ENCODE measurements at places on chromosomes 1 and 21. TPM values are rescaled to one million over a fixed set of nuclear protein-coding genes. Genes with fewer than 3 reads are reported as not detected.
A peak's percentile ranks its signal among the peaks of the same experiment; 100 is the strongest.

- no peaks in the 10 kb centered on the region for H3K27me3 ChIP-seq
- no peaks in the 10 kb centered on the region for H3K36me3 ChIP-seq
- no peak overlapping the region for H3K27ac ChIP-seq
- H3K4me3 ChIP-seq = no peak overlapping the region
- DNase-seq = no peak
Observed at GRCh38 chr1:153592748-153593147, 20.2 kb downstream of the S100A16 start.

Gene ERICH3
- 0.16 TPM for total RNA-seq

Gene MATN1
- not detected for total RNA-seq

DNA sequence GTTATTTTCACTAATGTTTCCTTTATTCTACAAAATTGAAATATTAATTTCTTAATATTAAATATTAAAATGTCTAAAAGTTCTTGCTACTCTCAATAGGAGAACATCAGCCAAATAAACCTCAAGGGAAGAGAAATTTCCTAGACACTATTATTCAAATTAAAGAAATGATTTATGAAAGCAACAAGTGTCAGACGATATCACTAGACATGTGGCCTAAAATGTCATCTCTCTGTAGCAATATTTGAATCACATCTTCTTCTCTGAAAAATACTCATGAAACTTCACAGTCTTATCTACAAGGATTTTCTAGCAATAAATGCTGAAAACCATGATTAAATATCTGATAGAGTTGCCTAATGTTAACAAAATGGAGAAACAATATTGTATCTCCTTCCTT, 2.5 kb upstream of the SERBP1 start:
- H3K27me3 ChIP-seq = no peaks in the 10 kb centered on the region
- H3K4me3 ChIP-seq = no peak overlapping the region
- DNase-seq = no peak
- H3K36me3 ChIP-seq = no peaks in the 10 kb centered on the region

Gene FCRL5
- 0.90 TPM for total RNA-seq

Gene TMEM50A
- 126 TPM for total RNA-seq

DNA sequence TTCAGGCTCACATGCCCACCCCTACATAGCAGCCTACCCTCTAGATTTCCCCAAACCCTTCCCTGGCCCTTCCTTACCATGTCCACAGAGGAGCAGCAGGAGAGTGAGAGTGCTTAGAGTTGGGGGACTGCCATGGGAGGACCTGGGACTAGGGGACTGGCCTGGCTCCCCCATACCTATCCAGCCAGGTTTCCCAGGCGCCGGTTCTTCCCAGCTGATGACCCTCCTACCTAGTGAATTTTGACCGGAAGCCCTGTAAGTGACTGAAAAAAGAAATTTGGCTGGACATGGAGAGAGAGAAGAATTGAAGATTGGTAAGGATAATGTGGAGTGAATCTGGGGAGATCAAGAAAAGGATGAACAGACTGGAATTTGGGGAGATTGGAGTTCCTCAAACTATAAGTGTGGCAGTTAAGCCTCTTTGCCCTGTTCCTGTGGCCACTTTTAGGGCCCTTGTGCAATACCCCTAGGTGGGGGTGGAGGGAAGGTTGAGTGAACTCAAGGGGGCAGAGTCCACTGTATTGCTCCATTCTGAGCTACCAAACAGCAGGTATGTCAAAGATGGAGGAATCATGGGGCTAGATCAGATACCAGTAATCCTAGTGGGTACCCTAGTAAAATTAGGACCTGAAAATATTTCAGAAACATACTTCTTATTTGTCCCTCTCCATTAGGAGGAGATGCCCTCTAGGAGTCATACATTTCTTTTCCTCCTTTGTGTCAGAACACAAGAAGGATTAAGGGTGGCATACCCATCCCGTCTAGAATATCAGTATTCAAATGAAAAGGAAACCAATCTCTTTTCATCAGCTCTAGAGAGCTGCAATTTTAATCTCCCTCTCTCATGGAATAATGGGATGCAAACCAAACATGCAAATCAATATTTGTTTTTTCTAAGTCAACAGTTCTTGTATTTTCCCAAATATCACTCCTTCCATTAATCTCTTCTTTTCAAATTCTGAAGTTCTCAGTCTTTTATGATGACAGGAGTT, 1.2 kb downstream of the HJV start:
- peaks cover 16% of the 10 kb centered on the region for H3K27me3 ChIP-seq
- H3K4me3 ChIP-seq = no peak overlapping the region
- H3K36me3 ChIP-seq = no peaks in the 10 kb centered on the region
- no peak for DNase-seq
- no peak overlapping the region for H3K27ac ChIP-seq
- H3K4me1 ChIP-seq = no peaks in the 10 kb centered on the region

DNA sequence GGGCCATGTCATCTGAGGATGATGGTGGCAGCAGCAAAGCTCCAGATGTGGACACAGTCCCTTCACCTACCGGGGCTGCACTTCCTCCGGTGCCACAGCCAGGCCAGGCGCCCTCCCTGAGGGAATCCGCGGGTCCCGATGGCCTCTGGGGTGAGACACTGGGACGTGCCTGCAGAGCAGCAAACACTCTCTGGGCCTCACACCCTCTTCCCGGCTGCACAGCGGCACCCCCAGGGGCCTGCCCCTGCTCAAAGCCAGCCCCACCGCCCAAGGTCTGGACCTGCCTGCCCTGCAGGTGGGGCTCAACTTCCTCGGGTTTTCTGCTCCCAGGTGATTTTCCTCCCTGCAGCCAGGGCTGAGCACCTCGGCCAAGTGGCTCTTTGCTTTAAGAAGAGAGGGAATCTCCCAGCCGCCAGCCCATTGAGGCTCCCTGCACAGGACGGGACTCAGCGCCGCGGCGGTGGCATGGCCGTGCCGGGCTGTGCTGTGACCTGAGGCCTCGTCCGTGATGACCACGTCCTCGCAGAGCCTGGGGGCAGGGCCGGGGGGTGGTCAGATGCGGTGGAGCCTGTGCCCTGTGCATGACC, 21.3 kb upstream of the COL18A1 start:
- no peaks in the 10 kb centered on the region for H3K27me3 ChIP-seq
- no peaks in the 10 kb centered on the region for H3K36me3 ChIP-seq
- H3K4me3 ChIP-seq = no peak overlapping the region

Gene MROH9
- not detected for total RNA-seq

Gene LHX8
- total RNA-seq = not detected

DNA sequence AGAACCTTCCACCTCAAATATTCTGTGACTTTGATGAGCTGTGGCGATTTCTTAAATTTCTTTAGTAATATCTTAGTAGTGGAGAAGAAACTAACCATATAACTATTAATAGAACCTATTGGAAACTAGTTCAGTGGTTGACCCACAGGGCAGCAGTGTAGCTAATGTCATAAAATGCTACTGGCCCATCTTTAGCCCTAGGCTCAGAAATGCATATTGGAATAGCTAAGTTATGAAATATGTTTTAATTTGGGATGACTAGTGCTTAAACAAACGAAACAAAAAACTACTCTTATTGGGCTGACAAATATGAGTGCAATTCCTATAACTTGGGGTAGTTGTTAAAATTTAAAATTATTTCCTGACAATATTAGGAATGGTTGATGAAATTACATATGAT, 20.2 kb downstream of the MACO1 start:
- no peaks in the 10 kb centered on the region for H3K27me3 ChIP-seq
- H3K36me3 ChIP-seq = no peaks in the 10 kb centered on the region
- H3K4me3 ChIP-seq = no peak overlapping the region
- H3K27ac ChIP-seq = no peak overlapping the region
- no peak for DNase-seq

DNA sequence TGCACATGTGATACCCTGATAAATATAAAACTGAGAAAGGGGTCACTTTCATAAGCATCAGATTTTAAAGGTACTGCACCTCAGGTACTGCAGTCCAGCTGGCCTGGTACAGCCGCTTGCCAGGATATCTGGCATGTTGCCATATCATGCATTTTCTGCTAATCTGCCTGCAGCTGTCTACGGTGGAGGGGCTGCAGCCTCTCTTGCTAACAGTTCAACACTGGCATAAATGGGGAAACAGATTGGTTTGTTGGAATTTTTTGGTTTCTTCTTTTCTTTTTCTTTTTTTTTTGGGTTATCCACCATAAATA, 71.5 kb downstream of the MIS18A start:
- H3K27ac ChIP-seq = no peak overlapping the region
- no peak for DNase-seq
- no peak overlapping the region for H3K4me3 ChIP-seq
- H3K36me3 ChIP-seq = no peaks in the 10 kb centered on the region
- H3K27me3 ChIP-seq = no peaks in the 10 kb centered on the region

- H3K4me1 ChIP-seq = no peaks in the 10 kb centered on the region
- no peak for DNase-seq
- no peak overlapping the region for H3K27ac ChIP-seq
- H3K36me3 ChIP-seq = no peaks in the 10 kb centered on the region
- H3K4me3 ChIP-seq = no peak overlapping the region
Observed at GRCh38 chr1:74590288-74590687, 77.9 kb upstream of the LRRC53 start.

GRCh38 chr1:66325594-66326380, 208.2 kb upstream of the SGIP1 start:
- DNase-seq = no peak
- no peak overlapping the region for H3K27ac ChIP-seq
- H3K27me3 ChIP-seq = no peaks in the 10 kb centered on the region
- H3K4me3 ChIP-seq = no peak overlapping the region
- no peaks in the 10 kb centered on the region for H3K36me3 ChIP-seq

GRCh38 chr1:82731216-82731615, 930.5 kb downstream of the ADGRL2 start:
- no peaks in the 10 kb centered on the region for H3K36me3 ChIP-seq
- H3K4me1 ChIP-seq = no peaks in the 10 kb centered on the region
- no peak overlapping the region for H3K4me3 ChIP-seq
- H3K27me3 ChIP-seq = no peaks in the 10 kb centered on the region

GRCh38 chr1:209926045-209926444, 12.0 kb upstream of the SYT14 start:
- H3K4me3 ChIP-seq = no peak overlapping the region
- H3K27me3 ChIP-seq = no peaks in the 10 kb centered on the region
- no peaks in the 10 kb centered on the region for H3K4me1 ChIP-seq

DNA sequence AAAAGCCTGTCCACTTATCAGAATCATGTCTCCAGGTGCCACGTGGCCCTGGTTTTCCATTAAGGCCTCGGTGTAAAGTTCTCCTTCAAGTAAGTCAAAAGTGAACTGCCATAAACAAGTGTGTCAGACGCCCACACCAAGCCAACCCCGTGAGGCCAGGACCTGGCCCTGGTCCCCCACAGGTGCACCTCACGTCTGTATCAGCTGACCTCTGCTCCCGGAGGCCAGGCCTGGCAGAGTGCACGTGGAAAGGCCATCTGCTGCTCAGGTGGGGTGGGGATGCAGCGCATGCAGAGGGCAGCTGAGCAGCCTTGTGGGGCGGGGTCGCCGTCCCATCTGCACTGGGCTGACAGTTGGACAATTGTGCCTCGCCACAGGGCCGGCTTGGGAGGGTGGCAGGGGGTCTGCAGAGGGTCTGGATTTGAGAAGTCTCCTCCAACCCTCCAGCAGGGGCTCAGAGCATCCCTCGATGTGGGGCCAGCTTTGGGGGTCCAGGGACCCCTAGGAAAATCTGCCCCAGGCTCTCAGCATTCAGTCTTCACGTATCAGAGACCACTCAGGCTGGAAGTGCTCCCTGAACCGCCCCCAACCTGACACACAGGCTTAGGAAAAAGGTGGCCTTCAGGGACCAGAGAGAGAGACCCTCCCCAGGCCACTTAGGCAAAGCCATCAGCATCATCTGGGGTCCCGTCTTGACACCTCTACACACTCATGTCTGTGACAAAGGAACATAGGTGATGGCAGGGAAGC, 3.0 kb downstream of the SLC19A1 start:
- H3K4me1 ChIP-seq = peaks cover 14% of the 10 kb centered on the region
- H3K27ac ChIP-seq = no peak overlapping the region
- no peak overlapping the region for H3K4me3 ChIP-seq

Gene DYNLT5
- not detected for total RNA-seq

GRCh38 chr1:54651608-54652007, 10.0 kb downstream of the MROH7 start:
- no peaks in the 10 kb centered on the region for H3K36me3 ChIP-seq
- H3K4me1 ChIP-seq = peaks cover 7% of the 10 kb centered on the region
- H3K27ac ChIP-seq = no peak overlapping the region
- no peak overlapping the region for H3K4me3 ChIP-seq
- no peaks in the 10 kb centered on the region for H3K27me3 ChIP-seq

DNA sequence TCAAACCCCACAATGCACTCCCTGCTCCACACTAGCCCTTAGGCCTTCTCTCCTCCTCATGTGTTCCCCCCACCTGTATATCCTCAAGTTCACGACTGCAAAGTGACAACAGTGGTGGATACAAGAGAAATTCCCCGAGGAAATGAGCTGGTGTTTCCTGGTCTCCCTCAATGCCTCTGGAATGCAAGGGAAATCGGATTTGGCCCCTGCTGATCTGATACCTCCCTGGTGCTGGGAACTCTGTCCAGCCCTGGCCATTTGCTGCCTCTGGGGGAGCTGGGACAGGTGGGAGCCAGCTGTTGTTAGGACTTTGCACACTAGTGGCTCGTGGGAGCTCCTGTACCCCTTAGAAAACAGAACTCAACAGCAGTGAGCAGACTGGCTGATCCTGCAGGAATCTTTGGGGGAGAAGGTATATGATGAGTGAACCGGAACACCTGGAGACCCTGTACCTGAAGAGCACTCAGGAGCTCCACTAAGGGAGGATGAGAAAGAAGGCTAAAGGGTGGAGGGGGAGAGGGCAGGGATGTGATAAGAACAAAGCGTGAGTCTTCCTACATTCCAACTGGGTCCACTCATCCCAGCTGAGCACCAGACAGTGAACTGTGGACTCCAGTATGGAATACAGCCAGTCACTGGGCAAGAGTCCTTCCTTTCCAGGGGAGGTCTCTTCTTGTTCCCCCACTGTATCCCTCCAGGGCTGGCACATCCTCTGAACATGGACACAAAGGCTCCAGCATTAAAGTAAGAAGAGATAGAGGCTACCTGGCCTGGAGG, 69.3 kb downstream of the PLXNA2 start:
- H3K27ac ChIP-seq = no peak overlapping the region
- no peak overlapping the region for H3K4me3 ChIP-seq
- no peak for DNase-seq
- no peaks in the 10 kb centered on the region for H3K27me3 ChIP-seq

DNA sequence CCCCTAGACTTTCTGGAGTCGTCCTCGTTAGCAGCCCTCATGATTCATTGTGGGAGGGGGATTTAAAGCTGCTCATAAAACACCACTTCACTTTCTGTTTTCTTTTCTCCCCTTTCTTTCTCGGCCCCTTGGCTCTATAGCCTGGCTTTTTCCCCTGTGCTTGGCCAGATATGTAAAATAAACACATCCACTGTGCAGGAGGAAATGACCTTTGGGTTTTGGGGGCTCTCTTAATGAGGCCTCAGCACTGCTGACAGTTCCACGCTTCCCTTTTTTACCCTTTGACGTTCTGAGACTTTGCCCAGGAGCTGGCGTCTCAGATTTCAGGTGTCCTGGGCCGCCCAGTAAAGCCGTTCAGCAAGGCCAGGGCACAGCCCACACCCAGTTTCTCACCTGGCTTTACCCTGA, 65.7 kb downstream of the RUNX3 start:
- DNase-seq = peak; percentile 65
- no peaks in the 10 kb centered on the region for H3K27me3 ChIP-seq
